ENCODE measurements at places on chromosomes 3 and 15.

DNA sequence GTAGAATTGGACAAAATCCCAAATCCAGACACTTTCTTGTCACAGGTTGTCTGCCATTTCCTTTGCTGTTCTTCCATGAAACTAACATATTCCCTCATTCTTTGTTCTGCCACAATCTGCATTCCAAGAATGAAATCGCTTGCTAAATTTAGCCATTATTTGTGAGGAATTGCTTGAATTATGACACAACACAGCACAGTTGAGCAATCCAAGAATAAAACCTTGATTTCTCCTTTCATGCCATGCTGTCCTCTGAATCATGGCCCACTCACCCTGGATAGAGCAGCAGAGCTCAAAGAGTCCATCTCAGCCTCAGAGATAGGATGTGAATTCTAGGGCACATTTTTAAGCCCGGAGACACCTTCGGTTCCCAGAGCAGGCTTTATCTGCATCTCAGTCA lies 35.2 kb upstream of the GREM1 start:
- DNase-seq: no peak

- DNase-seq: no peak
These were observed 13.1 kb upstream of the BLOC1S6 start for GRCh38 chr15:45573961-45574629.

- no peak for DNase-seq
These were observed 125.2 kb upstream of the CCNL1 start for GRCh38 chr3:157285141-157285540.

DNA sequence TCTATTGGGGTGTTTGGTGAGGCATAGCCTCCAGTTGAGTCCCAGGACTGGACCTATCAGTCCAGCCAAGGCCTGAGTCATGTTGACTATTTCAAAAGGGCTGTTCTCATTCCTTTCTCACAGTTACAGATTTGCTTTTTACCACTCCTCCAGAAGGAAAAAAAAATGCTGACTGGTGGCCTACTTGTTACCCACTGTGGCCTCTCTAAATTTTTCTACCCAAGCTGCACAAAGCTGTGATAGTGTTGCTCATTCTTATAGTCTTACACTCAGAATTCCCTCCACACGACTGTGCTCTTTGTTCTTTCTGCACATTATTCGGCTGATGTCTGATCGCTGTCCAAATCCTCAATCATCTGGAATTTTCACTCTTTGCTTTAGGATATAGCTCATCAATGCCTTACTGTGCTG lies 1142.2 kb downstream of the IGSF11 start:
- no peak for DNase-seq

GRCh38 chr15:28989239-28989830 lies 103.6 kb downstream of the APBA2 start:
- DNase-seq: no peak

DNA sequence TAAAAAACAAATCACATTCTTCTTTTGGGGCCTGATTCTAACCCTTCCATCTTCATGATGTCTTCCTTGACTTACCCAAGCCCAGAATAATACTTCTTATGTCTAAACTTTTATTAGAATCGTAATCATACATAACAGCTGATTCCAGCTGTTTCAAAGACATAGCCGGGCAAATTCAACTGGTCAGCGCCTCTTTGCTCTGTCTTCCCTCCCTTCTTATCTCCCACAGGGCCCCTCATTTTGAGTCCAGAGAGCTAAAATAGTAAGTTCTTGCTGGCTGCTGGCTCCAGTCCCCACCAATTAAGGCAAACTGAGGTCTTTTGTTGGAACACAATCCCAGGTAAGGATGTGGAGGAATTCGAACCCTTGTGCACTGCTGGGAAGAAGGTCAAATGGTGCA lies 108.6 kb downstream of the ADCY5 start:
- no peak for DNase-seq

- DNase-seq: no peak
These were observed 11.1 kb downstream of the ZBTB11 start for GRCh38 chr3:101665851-101666250.

- no peak for DNase-seq
These were observed 7.5 kb downstream of the DET1 start for GRCh38 chr15:88538972-88539371.

- no peak for DNase-seq
These were observed 32.2 kb downstream of the KAT2B start for GRCh38 chr3:20072422-20072821.

DNA sequence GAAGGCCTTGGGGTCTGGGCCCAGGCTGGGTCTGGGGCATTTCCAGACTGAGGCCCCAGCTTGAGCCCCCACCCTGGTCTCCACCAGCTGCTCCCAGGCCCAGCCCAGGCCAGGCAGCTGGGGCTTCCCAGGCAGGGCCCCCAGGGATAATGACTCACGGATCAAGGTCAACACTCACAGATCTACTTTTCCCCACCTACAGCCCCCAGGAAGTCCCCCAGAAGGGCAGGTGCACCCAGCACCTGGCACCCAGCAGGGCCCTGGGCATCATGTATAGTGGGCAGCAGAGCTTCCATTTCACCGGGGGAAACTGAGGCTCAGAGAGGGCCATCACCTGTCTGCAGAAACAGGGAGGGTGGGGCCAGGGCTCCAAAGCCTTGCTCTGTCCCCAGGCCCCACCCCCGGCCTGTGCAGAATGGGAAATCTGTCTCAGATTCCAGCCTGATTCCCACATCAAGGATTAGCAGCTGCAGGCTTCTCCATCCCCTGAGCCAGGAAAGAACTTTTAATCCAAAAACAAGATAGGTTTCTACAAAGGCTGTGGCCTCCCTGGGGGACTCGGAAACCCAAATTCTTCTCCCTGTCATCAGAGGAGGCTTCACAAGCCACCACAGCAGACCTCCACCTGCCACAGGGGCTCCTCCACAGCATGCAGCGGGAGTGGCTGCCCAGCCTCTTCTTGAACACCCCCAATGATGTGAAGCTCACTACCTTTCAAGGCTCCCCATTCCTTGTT lies 49.8 kb downstream of the IQSEC1 start:
- no peak for DNase-seq

GRCh38 chr3:63228677-63229076 lies 49.4 kb upstream of the SYNPR start:
- no peak for DNase-seq

DNA sequence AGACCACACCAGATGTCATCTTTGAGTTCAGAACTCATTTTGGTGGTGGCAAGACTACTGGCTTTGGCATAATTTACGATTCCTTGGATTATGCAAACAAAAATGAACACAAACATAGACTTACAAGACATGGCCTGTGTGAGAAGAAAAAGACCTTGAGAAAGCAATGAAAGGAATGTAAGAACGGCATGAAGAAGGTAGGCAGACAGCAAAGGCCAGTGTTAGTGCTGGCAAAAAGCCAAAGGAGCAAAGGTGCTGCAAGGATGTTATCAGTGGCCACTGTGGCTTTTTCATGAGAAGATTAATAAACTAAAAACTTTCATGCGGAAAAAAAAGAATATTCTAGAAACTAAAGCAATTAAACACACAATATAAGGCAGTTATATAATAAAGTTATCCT lies 21.9 kb downstream of the AAGAB start:
- no peak for DNase-seq

DNA sequence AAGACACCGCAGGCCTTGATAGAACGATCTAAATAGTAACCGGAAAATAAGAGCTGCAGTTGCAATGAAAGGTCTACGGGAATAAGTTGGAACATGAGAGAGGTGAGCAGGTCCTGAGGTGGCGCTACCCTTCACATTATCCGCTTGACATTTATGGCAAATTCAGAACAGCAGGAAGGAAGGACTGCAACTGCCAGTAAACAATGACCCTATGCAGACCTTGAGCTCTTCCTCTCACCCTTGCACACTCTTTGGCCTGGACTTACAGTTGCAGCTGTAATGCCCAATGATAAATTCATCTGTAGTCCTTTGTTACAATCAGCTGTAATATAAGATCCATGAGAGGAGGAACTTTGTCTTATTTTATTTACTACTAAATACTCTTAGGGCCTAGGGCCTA lies 32.3 kb upstream of the TRIM59 start:
- no peak for DNase-seq

- no peak for DNase-seq
These were observed 648.5 kb downstream of the NR2F2 start for GRCh38 chr15:96978937-96979473.

- no peak for DNase-seq
These were observed 890.5 kb downstream of the TUSC7 start for GRCh38 chr3:117600112-117600511.

- peak; percentile 6 for DNase-seq
These were observed 30.4 kb downstream of the ACKR2 start for GRCh38 chr3:42839616-42840015.

GRCh38 chr3:137760341-137761098 lies 3.6 kb upstream of the SOX14 start:
- DNase-seq: no peak

GRCh38 chr15:91706322-91707032 lies 147.0 kb upstream of the SLCO3A1 start:
- DNase-seq: peak; percentile 74

- DNase-seq: no peak
These were observed 26.0 kb downstream of the NEO1 start for GRCh38 chr15:73078291-73078690.

DNA sequence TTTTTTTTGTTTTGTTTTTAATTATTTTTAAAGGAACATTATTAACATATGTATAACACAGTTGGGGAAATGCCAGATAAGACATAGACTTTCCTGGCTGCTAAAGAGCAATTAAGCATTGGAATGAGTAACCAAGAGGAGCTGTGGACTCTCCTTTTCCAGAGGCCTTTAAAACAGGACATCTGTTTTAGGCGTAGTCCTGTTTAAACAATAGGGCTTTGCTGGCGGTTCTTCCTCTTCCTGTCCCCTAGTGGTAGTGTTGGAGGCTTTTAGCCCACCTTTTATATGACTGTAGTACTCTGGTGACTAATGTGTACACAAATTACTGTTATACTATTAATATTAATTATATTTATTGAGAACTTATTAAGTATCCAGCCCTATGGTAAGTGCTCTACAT lies 81.9 kb downstream of the PPARG start:
- DNase-seq: no peak

GRCh38 chr3:9402410-9403228 lies 5.2 kb downstream of the SETD5 start:
- DNase-seq: no peak

DNA sequence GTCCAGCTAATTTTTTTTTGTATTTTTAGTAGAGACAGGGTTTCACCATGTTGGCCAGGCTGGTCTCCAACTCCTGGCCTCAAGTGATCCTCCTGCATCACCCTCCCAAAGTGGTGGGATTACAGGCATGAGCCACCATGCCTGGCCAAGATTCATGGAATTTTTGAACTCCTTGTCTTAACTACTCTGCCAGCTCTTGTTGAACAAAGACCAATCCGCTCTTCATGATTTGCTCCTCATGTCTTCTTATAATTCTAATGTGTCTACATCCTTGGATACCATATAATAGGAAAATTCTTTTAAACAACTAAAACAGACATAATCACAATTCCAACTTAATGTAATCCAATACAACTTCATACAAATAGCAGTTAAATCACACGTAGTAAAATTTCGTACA lies 21.3 kb downstream of the UBA5 start:
- no peak for DNase-seq

- no peak for DNase-seq
These were observed 694.3 kb downstream of the NTRK3 start for GRCh38 chr15:87562203-87562602.

- no peak for DNase-seq
These were observed 2.3 kb upstream of the ANKRD63 start for GRCh38 chr15:40285151-40285550.

DNA sequence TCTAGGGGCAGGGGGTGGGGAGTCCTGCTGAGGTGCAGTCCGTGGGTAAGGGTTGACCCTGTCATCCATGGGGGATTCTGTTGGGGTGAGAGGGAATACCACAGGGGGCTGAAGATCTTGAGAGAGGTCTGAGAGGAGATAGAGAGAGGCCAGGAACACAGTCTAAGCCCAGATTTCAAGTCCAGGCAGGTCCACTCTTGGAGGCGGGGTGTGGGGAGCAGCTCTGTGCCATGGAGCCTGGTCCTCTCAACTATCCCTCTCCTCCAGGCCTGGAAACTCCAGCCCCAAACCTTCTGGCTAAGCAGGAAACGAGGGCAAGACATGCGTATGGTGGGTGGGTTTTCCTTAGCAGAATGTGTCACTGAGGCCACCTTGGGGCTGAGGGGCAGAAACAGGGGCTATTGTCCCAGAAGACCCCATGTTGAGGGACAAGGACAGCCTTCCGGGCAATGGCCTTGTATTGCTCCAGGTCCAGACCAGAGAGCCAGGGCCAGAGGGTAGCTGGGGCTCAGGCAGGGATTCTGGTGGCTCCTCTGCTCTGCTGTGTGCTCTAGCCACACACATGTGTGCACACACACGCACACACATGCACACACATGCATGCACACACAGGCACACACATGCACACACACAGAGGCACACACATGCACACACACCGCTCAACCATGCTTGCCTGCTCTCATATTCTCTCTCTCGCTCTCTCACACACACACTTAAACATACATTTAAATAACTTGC lies 48.6 kb upstream of the MAGEF1 start:
- DNase-seq: no peak

DNA sequence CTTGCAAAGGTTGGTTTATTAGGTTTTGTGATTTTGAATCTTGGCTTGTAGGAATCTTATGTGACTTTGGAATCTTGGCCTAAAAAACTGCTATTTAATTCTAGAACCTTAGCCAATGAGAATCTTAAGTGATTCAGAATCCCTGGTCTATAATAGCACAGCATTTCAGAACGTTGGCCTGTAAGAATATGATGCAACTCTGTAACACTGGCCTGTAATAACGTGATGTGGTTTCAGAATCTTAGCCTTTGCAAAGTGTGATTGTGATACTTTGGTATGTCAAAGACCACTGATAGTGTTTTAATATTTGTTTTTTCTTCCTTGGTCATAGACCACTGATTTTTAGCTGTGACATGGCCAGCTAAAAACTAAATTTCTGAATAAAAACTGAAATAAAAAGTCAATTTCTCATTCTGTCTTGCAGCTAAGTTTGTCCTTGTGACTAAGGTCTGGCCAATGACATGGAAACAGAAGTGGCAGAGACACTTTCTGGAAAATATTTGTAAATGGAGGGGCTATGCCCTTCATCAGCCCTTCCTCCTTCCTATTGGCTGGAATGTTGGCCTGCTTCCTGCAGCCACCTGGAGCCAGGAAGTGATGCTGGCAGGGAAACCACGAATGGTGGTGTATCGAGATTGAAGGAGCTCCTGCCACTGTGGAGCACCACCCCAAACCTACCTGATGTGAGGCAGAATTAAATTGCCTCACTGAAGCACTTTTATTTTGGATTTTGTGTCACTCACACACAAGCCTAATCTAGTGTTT lies 42.3 kb upstream of the CORO2B start:
- DNase-seq: no peak

GRCh38 chr3:70849911-70850699 lies 537.7 kb upstream of the MDFIC2 start:
- no peak for DNase-seq

DNA sequence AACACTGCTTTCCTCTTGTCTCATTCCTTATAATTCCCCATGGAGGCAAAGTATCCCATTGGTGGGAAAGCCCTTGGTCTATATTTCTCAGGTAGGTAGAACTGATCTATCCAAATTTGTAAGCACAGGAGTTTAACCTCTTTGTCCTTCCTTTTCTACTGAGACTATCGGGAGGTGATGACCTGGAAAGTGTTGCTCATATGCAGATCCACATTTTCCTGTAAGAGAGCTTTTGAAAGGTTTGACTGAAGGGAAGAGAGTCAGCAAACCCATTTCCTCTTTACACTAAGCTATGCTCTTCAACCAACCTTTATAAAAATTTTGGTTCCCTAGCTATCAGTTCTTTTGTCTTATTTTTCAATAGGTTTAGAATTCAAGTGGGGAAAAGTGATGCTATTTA lies 200.7 kb downstream of the TIGIT start:
- no peak for DNase-seq

GRCh38 chr3:40317061-40317855 lies 7.8 kb downstream of the EIF1B start:
- DNase-seq: peak; percentile 22

GRCh38 chr3:11047500-11047899 lies 55.0 kb downstream of the SLC6A1 start:
- DNase-seq: no peak

All from stimulated activated CD8-positive, alpha-beta memory T cell treated with anti-CD3 and anti-CD28 coated beads, Interleukin-12 subunit alpha, Interleukin-12 subunit beta, amount 100 ng/mL, for 1 hour (primary cell).